ENCODE measurements at places on chromosomes 4 and X.

DNA sequence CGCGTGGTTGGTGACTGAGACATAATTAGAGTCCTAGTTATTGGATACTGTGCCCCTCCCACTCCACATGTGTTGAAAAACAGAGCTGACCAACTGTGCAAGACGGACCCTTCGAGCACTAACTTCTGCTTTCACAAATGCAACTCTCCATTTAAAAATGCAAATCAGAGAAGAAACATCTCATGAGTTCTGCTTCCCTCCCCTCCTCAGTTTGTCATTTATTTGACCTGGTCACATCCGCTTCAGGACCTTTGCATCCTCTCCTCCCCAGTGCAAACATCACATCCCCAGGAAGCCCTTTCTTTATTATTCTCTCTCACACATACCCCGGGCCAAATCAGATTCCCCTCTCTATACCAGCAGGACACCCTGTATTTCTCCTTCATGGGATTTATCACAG is 38.1 kb upstream of the NOCT start:
- DNase-seq = no peak

- no peak for DNase-seq
These were observed 39.6 kb upstream of the GPR78 start for GRCh38 chr4:8540586-8540985.

DNA sequence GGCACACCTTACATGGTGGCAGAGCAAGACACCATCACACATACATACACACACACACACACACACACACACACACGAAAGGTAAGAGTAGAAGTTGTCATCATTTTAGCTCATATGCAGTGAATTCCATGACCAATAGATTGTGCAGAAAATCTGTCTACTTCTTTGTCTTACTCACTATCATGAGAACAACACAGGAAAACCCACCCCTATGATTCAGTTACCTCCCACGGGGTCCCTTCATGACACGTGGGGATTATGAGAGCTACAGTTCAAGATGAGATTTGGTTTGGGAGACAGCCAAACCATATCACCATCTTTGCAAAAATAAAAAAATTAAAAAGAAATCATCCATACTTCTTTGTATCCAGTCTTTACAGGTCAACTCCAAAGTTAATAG is 221.1 kb downstream of the BMPR1B start:
- DNase-seq = no peak

DNA sequence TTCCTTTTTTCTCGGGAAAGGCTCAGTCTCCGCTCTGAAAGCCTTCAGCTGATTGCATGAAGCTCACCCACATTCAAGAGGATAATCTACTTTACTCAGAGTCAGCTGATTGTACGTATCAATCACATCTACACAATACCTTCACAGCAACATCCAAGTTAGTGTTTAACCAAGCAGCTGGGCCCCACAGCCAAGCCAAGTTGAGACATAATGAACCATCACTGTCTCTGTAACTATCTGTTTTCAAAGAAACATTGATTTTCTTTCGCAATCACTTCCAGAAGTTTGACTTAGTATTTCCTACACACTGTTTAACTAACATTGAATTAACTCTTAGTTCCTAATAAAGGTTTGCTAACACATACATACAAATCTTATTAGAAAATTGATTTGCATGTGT is 40.3 kb downstream of the RWDD4 start:
- no peak for DNase-seq

GRCh38 chr4:158895797-158896576 is 127.2 kb downstream of the FNIP2 start:
- no peak for DNase-seq

DNA sequence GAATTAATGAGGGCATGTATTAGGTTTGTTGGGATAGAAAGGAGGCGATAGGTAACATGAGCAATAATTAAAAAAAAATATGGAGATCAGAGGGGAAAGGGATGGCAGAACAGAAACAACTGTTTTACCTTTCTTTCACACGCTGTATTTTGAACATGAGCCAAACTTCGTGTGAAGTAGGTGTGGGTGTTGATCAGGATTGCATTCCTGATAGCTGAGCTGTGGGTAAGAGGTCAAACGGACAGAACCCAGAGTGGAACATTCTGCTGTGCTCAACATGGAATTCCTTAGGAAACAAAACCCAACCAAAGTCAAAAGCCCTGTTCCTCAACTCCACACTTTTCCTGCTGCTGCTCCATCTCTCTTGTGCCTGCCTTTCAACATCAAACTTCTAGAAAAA is 162.5 kb upstream of the CASK start:
- no peak for DNase-seq

DNA sequence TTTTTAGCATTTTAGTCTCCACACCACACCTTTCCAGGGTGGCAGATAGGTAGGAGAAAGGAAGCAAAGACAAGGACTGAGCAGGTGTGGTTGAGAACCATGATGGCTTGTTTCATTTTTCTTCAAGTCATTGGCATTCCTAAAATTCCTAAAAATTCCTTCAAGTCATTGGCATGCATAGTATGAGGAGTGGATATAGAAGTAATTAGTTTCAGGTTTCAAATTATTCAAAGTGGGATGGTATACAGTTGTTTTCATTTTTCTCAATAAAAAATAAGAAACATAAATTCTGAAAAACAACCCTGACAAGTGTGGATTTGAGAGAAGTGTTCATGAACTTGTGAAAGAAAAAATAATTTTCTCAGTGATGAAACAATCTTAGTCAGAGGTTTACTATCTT is 22.3 kb upstream of the HERC3 start:
- DNase-seq = no peak

DNA sequence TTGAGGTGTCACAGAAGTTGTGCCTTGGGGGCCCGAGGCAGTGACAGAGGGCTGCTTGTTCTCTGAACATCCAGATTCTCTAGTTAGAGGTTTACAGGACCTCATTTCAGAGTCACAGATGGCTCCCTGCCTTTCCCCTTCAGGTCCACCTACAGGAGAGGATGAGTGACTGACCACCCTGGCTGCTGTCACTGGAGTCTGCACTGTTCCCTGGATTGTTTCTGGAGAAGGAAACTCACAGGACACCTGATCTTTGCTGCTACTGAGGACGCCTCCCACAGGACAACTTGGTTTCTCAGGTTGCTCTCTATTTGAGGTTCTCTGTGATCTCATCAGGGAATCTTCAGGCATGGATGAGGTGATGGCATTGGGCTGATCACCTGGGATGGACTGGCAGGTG is 58.3 kb downstream of the GPRIN3 start:
- no peak for DNase-seq

DNA sequence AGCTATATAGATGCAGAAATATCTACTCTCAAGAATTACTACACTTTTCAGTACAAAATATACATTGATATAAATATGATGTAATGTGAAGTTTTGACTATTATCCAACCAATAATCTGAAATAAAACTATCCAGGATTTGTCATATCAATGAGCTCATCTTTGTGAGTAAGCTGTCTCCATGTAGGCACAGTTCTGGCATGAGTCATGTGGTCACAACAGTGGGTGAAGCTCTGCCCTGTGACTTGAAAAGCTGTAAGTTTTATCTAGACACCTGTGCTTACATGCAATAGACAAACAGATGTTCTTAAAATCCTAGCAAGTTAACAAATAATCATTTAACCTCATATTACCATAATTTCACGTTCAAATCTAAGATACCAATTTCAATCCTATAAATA is 192.7 kb downstream of the GABRG1 start:
- DNase-seq = no peak

DNA sequence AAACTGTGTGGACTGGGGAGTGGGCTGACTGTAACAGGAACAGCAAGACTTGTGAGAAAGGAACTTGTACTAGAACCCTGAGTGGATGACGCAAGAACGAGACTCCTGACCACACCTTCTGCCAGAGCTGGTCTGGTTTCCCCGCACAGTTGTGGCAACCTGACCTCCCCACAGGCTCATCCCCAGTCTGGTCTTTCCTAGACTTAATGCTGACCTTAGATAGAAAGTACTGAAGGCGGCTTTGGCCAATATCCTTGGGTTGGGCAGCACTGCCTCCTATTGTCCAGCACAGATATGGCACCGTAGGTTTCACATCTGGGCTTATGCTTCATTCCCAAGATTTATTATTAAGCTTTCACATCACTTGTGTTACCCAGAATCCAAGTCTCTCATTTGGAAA is 137.8 kb upstream of the FRG1 start:
- no peak for DNase-seq

DNA sequence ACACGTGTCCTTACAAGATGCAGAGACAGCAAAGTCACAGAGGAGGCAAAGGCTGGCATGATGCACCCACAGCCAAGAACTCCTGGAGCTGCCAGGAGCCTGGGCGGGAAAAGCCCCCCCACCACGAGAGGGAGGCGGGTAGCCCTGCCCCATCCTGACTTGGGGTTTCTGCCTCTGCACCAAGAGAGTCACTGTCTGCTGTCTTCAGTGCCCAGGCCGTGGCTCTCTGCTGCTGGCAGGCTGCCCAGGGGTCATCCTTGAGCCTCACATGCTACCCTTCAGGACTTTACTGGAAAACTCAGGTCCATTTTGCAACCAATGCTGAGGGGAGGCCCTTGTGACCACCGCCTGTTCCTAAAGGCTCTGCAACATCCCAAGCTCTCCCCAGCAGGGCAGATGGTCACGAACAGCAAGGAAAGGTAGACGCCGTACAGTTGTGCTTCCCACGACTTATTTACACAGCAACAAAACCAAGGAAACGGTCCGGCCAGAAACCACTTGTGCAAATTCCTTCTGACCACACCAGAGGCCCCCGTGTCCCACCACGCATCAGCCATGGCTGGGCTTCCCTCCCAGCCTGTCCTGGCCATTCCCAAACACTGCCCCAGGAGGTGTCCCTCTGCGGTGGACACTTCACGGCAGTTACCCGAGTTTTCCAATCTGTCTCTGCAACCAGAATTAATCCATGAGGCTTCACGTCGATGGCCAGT is 56.9 kb downstream of the ACOX3 start:
- DNase-seq = no peak

DNA sequence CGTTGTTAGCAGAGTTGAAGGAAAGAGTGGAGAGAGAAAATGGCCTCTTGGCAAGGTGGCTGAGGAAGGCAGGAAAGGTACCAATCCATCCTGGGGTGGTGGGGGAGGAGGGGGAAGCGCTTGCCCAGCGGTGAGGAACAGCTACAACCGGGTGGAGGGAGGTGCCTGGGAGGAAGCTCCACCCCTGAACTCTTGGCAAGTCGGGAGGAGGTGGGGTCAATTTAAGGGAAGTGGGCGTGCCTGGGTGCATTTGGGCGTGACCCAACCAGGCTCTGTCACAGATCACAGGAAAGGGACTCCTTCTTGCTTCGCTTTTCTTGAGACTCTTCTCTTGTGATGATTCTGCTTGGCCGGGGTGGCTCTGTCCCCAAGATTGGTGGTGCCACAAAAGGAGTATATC is 41.7 kb downstream of the BCORL1 start:
- no peak for DNase-seq

DNA sequence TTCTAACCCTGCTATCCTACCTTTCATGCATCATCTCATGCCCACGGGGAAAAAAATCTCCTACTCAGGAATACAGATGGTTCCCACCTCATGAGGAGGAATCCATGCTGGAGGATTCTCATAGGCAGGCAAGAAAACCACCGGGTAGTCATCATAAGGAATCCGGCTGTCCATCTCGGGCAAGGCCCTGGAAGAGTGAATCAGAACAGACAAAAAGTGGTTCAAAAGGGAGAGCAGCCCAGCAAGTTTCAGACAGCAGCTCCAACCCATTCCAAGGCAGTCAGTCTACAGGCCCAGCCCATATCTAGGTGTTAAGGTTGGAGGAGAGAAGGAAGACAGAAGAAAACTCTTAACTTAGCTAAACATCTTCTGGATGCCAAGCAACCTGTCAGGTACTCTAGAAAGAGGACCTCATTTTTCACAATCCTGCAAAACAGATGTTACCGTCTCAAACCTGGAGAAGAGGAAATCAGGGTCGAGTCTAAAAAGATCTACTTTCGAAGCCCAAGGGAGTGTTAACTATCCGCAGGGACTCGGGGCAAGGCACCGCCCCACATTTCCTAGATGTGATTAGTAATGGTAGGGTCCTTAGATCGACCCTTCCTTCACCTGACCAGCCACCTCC is 447 bp downstream of the PDZD11 start:
- no peak for DNase-seq

GRCh38 chrX:114611018-114611619 is 27.2 kb downstream of the HTR2C start:
- no peak for DNase-seq

DNA sequence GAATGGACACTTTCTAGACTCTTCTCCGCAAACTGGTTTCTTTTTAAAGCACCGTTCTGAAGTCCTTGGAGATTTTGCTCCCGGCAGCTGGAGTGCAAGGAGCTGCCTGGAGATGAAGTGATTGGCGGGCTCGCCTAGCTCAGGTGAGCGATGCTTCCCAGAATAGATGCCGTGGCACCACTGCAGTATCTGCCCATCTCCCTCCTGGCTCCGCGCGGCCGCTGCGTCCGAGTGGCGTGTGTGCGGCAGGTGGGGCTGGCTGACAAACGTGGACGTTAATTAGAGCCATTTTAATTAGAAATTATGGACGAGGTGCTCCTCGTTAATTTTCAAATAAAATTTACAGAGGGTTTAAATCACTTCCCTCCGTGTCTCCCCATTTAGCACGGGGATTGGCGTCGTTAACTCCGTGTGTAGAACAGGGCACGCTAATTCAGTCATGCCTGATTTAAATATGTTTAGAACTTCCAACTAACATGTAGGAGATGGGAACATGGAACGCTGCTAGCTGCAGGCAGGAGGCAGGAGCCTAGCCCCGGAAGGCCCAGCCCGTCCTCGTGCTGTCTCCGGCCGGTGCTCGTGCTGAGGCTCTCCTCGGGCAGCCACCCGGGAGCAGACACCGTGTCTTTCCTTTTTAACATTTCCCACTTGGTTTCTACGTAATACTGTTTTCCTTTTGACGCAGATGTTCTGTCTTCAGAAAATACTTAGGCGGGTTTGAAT is 11.6 kb downstream of the UVSSA start:
- no peak for DNase-seq

DNA sequence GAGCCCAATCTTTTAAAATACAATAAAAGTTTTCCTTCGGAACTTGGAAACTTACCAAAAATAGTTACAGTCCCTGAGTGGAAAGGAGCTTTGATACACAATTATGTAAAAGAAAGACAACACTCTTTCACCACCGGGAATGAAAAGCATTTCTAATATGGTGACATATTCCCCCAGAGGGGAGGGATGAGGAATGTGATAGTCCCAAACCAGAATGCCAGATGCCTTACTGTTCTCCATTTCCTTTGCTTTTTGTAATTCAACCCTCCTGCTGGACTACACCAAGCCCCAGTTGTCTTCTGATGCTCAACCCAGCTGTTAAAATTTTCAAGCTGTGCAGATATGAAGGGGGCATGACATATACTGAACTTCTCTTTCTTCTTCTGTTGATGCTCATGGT is 4.1 kb downstream of the PRIMPOL start:
- peak; percentile 29 for DNase-seq

GRCh38 chr4:61036071-61036684 is 163.9 kb upstream of the ADGRL3 start:
- no peak for DNase-seq

GRCh38 chrX:10043386-10043785 is 76.2 kb downstream of the CLDN34 start:
- DNase-seq = no peak

- DNase-seq = peak; percentile 41
These were observed 13.4 kb downstream of the SRD5A3 start for GRCh38 chr4:55359397-55359916.

Measured in fibroblast of skin of left quadriceps (primary cell).